ENCODE measurements at places on chromosomes 4 and X. TPM values are rescaled to one million over a fixed set of nuclear protein-coding genes. Genes with fewer than 3 reads are reported as not detected.

- DNase-seq = no peak
Observed at GRCh38 chr4:108351791-108352190, 183.1 kb upstream of the LEF1 start.

DNA sequence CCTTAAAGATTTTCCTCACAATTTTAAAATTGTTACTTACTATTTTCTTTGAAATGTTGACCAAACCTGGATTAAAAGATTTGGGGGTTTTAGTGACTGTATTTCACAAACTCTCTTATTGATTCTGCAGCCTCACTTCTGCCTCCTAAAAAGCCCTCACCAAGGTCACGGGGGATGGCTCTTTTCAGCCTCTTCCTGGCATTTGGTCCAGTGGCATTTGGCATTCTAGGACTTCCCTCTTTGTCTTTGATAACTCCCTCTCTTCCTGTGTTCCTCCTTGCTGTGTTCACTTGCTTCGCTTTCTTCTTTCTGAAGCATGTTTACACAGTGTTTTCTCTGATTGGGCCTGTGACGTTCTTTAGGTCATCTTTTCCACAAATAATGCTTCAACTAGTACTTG is 21.5 kb downstream of the PKD2 start:
- no peak for DNase-seq

Gene SAT1
- polyA plus RNA-seq = 36.6 TPM

DNA sequence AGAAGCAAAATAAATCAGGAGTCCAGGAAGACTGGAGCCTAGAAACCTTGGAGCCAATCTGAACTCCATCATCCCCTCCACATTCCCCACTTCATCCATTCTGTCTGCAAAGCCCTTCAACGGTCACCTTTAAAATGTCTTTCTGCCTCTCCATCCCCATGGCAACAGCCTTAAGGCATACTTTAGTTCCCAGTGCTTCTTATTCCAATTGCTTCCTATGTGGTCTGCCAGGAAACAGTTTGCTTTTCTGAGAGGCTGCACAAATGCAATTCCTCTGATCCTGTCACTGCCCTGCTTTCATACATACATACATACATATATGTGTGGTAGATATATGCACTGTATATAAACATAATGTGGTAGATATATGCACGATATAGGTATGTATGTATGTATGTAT is 786 bp upstream of the MAGEH1 start:
- DNase-seq = no peak

- no peak for DNase-seq
Observed at GRCh38 chrX:1614927-1615326, at the start of gene ASMT. Gene ASMT (plus strand): TSS chrX:1615059. CDS start chrX:1615200, 141 bp downstream.

DNA sequence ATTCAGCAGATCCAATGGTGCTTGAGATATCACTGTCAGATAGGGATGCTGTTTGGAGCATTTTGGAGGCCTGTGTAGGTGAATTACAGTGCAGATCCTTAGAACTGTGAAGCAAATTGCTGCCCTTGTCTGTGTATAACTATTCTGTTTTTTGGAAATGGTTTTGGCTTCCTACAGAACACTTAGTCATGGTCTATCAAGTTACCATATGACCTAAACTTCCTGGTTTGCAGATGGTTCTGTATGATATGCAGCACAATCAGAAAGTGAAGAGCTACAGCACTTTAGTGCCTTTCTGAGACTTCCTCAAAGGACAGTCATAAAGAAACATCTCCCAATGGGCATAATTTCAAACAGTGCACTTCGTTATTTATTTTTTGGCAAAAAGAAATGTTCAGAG is 688.6 kb downstream of the SH3BGRL start:
- DNase-seq = no peak

- DNase-seq = no peak
Observed at GRCh38 chr4:83115000-83115399, 471 bp upstream of the PLAC8 start.

Gene SLC9B1
- 2.5 TPM for polyA plus RNA-seq

DNA sequence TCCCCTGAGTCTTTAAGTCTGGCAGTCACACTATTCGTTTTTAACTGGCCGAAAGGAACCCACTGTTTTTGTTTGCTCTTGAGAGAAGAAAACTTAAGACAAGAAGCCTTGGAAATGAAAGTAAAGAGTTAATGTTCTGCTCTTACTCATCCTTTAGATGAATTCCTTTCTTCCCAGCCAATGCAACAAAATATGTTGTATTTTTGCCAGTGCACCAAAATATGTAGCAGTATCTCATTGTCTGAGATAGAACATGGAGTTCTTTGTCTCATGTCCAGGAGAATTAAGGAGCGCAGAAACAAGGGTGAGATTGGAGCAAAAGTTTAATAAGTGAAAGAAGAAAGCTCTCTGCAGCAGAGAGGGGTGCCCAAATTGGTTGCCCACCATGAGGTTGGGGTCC is 12.2 kb downstream of the TENT5D start:
- DNase-seq = no peak

Gene PRDM8
- polyA plus RNA-seq = 17.1 TPM

Gene FAM184B
- polyA plus RNA-seq = 5.7 TPM

Gene ITIH6
- 0.80 TPM for polyA plus RNA-seq

DNA sequence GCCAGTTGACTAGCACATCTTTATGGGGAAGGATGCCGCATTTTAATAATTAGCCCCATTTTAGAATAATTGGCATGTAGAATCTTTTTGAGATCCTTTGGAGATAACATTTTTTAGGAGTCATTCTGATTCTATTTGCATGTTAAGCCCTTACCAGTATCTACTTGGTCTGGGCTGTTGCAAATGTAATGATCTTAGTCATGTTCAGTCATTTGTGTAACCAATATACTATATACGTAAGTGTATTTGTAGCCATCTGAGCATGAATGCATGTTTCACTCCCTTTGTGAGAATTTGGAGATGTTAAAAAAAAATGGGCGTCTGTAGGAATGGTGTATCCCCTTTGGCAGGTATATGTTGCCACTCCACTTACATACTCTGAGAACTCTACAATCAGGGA is 119.1 kb downstream of the TEX13A start:
- DNase-seq = no peak

Gene REELD1
- 0.17 TPM for polyA plus RNA-seq

All from hindlimb muscle (tissue), 1 donor.